ENCODE measurements at places on chromosomes 3 and 15. TPM values are rescaled to one million over a fixed set of nuclear protein-coding genes. Genes with fewer than 3 reads are reported as not detected.

The DUOX1 gene
- 12.6 TPM for total RNA-seq

The GOLGA8R gene
- total RNA-seq: 8.3 TPM

The MEGF11 gene
- 0.30 TPM for total RNA-seq

The IGSF10 gene
- 61.5 TPM for total RNA-seq

The OIP5 gene
- 3.2 TPM for total RNA-seq

The CPLX3 gene
- total RNA-seq: 0.20 TPM
